AG04450 (cell line): ENCODE measurements at places on chromosomes 6 and 20. TPM values are rescaled to one million over a fixed set of nuclear protein-coding genes. Genes with fewer than 3 reads are reported as not detected.
A peak's percentile ranks its signal among the peaks of the same experiment; 100 is the strongest.

DNA sequence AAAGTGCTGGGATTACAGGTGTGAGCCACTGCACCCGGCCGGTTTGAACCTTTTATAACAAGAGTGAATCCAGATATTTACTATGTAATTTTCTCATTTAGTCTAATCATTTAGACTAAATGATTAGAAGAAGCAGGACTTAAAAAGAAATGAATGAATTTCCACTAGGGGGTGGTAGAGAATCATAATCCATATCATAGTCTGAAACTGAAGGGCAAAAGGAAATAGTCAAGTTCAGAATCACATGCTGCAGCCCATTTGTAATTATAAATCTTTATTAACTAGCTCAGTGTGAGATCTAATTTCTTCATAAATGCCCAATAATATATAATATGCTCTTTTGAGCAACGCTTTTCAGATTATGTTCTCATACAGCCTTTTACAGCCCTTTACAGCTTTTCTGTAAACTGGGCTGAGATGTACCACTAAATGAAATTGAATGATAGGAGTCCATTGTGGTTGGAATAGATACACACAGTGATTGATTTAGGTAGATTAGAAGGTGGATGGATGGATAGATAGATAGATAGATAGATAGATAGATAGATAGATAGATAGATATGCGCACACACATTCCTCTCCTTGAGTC, 31.8 kb downstream of the PSMB9 start:
- no peak for DNase-seq

- DNase-seq = no peak
Observed at GRCh38 chr20:63859166-63859699, 2.1 kb upstream of the ABHD16B start.

Gene MUC22
- not detected in 2 replicates for polyA plus RNA-seq

Gene GNRH2
- polyA plus RNA-seq = not detected in 2 replicates

- DNase-seq = no peak
Observed at GRCh38 chr20:45826381-45827019, 612 bp downstream of the TNNC2 start.

GRCh38 chr20:15613530-15613929, 959.7 kb downstream of the KIF16B start:
- no peak for DNase-seq

DNA sequence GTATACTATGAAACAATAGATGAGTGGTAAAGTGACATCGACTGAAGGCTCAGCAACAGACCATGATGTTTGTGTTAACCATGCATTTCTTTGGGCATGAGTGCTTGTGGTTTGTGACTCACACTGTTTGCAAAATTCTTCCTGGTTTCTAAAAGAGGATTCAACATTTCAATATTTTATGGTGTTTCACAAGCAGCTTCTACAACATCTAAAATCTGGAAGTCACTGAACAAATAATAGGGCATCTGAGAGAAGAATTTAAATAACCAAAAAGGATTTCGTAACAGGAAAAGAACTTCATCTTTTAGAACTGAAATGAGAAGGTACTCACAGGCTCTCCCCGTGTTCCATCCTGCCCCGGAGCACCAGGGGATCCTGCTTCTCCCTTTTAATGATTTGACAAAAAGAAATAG, 146.2 kb downstream of the COL21A1 start:
- DNase-seq = peak; percentile 81

DNA sequence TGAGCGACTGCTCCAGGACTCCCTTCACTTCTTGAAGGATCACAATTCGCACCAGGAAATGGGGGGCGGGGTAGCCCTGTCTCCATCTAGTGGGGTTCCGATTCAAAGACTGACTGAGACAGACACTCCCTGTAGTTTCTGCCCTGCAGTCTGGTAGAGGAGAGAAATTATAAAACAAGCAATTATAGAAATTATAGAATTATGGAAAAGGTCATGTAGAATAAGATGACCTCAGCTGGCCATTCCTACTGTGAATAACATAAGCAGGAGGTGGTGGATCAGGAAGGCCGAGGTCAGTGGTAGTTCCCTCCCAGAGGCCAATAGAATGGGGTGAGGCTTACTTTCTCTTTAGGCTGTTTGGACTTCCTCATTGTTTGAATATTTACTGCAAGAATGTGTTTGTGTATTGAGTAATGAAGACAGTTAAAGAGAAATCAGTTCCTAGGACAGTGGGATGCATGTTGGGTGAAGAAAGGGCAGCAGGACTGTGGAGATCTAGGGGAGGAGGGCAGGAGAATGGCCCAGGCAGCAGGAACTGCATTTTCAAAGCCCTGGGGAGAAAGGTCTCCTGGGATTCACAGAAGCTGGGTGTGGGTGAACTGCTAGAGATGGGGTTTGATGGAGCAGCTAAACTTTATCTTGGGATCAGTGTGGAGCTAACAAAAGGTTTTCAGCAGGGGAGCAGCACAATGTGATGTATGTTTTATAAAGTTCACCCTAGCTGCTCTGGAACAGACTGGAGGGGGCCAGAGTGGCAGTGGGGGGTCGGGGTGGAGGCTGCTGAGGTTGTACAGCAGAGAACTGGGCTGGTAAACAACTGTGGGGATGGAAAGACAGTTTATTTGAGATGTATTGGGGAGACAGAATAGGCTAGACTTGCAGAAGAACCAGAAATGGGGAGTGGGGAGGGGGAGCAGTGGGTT, 2.1 kb downstream of the ZNF341 start:
- DNase-seq = no peak

GRCh38 chr20:58012731-58013510, 215.5 kb downstream of the ANKRD60 start:
- DNase-seq = no peak

DNA sequence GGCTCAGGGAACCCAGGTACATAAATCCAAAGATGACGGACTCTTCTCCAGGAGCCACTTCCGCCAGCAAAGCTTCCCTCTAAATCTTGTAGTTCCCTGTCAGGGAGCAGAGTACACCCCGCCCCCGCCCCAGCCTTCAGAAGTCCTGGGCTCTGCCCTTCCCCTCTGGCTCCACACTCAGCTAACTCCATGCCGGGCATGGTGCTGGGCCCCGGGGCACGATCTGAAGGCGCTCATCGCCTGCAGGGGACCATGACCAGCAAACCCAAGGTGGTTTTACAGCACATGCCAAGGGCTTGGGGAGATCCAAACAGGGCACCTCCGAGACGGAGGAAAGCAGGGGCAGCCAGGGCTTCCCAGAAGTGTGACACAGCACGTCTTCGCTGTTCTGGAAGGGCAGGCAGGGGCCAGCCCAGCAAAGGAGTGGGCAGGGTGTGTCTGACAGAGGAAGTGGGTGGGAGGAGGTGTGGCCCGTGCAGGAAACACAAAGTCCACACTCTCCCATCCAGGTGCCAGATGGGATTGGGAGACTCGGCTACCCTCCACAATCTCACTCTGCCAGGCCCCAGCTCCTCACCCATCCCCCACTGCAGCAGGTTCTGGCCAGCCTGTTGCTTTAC, 41.6 kb upstream of the SLC22A2 start:
- no peak for DNase-seq

DNA sequence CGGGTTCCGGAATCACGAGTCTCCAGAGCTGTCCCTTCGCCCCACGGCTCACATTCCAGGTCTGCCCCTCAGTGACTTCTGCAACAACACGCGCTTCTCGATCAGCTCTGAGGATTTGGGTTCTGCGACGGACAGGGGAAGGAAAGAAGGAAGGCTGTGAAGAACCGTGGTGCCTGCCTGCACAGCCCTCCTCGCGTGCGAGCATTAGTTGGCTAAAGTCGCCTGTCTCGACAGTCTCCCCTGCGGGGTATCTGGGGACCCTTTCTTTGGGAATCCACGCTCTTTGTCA, 23.1 kb downstream of the VPS52 start:
- no peak for DNase-seq

- DNase-seq = no peak
Observed at GRCh38 chr6:159525445-159526025, 167.5 kb downstream of the SOD2 start.

Gene RNF144B
- polyA plus RNA-seq = 0.25 and 0.35 TPM in 2 replicates

- DNase-seq = no peak
Observed at GRCh38 chr6:84546427-84546914, 217.9 kb downstream of the TBX18 start.

Gene CRISP2
- polyA plus RNA-seq = not detected in 2 replicates

DNA sequence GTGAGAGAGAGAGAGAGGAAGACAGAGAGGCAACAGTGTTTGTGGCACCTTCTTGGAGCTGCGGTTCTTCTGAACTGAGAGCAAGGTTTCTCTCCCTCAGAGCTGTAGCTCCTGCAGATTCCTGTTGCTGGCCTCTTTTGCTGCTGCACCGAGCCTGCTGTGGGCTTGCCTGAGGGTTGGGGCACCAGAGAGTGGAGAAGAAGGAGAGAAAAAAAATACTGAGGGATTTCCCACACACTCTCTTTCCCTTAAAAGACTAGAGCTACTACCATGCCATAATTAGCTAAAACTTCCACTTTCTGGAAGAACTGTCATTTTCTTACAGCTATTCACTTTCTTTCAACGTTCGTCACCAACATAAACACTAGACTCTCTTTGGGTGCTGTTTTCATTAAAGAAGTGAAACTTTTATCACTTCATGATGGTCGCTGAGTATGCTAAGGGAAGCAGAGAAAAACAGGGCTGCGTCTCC, 18.2 kb upstream of the ECI2 start:
- no peak for DNase-seq

DNA sequence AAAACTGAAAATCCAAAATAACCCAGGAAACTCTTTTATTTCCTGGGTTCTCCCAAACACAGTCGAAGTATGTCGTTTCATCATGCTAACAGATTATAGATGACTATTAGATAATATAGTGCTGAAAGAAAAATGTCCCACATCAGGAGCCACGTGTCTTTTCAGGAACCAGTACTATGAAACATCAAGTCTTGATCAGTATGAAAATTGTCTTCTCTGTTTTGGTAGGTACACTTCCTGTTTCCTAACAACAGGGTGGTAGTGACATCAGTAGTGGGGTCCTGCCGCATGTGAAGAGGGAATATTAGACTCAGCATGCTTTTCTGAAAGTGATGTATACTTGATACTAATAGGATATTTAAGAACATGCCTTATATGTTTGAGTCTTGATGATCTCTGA, 136.7 kb downstream of the HIVEP1 start:
- DNase-seq = no peak

Gene SPEF1
- polyA plus RNA-seq = 0.12 TPM in 2 replicates

DNA sequence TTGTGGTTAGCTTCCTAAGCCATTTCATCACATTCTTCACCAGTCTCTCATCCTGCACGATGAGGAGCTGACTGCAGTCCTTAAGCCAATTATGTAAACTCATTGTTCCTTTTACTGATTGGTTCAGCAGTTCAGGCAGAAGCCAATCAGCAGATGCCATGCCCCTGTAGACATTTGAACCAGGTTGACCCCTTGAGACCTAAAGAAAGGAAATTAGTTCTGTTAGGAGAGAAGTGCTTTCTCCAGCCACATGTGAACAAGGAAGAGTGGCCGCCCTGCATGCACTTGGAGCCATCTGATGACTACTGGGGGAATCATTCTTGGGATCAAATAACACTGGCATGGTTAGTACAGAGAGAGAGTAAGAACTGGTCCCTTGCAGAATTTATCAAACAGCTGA, 535.2 kb upstream of the ID4 start:
- DNase-seq = no peak

DNA sequence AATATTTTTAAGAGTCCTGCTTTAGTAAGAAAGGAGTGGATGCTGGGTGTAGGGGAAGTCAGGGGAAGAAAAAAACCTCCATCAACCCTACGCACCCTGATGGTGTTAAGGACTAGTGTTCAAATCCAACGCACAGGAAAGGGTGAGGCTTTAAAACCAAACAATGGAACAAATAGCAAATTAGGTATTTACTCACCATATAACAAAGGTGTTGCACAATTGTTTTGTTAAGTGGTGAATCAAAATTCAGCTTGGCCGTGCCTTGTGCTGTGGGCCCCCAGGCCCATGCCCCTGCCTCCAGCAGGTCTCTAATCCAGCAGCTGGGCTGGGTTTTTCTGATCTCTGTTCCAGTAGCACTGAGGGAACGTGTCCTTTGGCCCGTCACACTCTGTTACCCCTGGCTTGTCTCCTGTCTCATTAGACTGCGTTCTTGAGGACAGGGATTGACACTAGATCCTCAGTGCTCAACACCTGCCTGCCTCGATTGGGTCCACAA, 11.8 kb downstream of the FAM83D start:
- DNase-seq = no peak

Gene CFAP206
- 0.11 TPM in 1 of 2 replicates, not detected in the other for polyA plus RNA-seq

GRCh38 chr20:13756551-13756950, 28.2 kb downstream of the ESF1 start:
- no peak for DNase-seq

Gene NOX3
- not detected in 2 replicates for polyA plus RNA-seq

Gene MAP3K5
- 16.1 and 17.0 TPM in 2 replicates for polyA plus RNA-seq

DNA sequence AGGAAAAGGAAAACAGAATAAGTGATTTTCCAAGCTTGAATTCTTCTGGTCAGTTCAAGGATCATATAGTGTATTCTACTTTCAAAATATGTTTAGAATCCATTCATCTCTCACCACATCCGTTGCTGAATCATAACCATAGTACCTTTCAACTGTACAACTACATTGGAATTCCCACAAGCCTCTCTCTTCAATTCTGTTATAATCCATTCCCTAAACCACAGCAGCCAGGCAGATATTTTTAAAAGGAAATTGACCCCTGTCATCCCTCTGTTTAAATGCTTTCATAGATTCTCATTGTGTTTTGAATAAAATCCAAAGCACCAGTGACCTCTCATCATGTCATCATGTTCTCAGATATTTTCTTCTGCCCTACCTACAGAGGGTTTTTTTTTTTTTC, 412.7 kb downstream of the GRIK2 start:
- DNase-seq = peak; percentile 55

Gene TDP2
- 36.3 and 46.6 TPM in 2 replicates for polyA plus RNA-seq

DNA sequence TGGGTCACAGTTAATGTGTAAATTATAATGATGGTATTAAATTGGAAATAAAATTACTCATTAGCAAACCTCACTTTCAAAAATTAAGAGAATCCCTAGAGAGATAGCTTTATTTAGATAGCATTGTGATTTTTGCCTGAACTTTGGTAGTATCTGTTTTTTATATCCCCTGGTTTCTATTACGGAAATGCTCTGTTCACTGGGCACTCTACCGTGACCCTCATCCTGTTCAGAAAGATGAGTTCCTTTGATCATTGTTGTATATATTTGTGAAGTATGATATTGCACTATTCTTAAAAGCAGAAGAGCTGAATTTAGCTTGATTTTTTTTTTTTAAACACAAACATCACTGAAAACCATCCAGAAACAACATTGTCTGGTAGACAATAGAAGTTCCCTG, 1143.8 kb upstream of the MAP3K7 start:
- no peak for DNase-seq

Gene MRPL14
- 57.3 and 64.1 TPM in 2 replicates for polyA plus RNA-seq

- DNase-seq = no peak
Observed at GRCh38 chr6:45540375-45540920, 162.7 kb upstream of the SUPT3H start.

DNA sequence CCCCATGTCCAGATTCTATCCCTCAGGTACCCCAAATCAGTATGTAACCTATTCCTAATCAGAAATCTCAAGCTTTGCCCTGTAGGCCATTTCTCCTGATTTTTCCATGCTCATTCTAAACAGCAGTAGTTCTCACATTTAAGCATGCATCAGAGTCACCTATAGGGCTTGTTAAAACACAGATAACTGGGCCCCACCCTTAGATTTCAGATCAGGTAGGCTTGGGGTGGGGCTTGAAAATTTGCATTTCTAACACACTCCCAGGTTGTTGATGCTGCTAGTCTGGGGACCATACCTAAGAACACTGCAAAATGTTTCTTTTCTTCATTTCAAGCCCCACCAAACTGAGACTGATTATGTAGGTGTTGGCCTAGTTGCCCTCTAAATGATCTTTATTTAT, 621.2 kb upstream of the FLRT3 start:
- no peak for DNase-seq

Gene CD93
- polyA plus RNA-seq = 0.02 TPM in 1 of 2 replicates, not detected in the other

- no peak for DNase-seq
Observed at GRCh38 chr20:44145131-44145775, 41.7 kb downstream of the JPH2 start.

Gene VSX1
- polyA plus RNA-seq = 0.06 TPM in 1 of 2 replicates, not detected in the other

Gene NKAIN4
- not detected in 2 replicates for polyA plus RNA-seq

Gene DDX27
- 31.3 and 32.0 TPM in 2 replicates for polyA plus RNA-seq

Gene SOX4
- polyA plus RNA-seq = 29.1 and 33.5 TPM in 2 replicates
